Uterus (tissue), 4 donors: ENCODE measurements at places on chromosomes 1 and 21.

DNA sequence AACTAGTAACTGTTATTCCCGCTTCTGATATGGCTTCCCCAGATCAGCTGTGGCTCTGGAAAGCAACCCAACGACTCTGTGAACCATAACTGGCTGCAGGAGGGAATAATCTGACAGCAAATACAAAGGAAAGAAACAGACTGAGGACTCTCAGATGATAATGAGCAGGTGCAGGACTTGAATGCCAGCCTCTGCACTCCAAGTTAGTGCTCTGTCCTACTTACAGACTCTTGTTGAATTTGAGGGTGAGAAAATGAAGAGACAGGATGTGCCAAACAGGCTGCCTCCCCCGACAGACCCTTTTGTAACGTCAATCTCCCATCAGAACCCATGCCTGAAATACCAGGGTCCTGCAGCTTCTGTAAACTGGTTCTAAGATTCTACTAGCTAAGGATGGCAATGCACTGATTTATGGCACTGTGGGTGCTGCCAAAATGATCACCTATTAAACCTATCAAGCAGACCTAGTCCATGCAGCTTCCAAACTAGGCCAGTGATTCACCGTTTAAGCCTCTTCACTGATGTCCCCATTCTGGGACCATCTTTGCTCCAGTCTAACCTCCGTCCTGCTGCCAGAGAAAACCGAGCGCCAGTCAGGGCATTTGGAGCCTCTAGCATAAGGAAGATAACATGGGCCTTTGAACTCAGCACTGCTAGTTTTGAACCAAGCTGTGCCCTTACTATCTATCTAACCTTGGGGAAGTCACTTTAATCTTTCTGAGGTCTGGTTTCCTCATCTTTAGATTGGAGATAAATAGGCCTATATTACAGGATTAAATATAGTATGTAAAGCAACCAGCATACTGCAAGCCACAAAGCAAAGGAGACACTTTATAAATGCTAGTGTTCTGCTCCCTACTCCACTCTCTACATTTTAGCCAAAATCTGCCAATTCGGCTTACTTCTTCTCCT, 4.8 kb downstream of the MKNK1 start:
- no peak for DNase-seq

DNA sequence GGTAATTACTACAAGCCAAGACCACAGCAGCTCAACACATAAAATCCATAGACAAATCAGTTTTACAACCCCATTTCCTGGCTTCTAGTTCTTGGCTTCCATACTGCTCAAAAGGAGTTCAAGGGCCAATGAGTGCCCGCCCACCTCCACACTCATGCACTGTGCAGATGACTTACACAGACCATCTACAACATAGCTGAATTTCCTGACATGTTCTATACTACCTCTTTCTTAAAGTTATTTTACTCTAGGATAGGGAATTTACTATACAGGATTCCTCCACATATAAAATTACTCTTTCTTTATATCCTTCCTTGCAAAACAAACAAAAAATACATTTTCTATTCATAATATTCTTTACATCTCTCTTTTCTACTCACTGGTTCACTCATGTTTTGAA, 14.6 kb downstream of the BACE2 start:
- DNase-seq: no peak

DNA sequence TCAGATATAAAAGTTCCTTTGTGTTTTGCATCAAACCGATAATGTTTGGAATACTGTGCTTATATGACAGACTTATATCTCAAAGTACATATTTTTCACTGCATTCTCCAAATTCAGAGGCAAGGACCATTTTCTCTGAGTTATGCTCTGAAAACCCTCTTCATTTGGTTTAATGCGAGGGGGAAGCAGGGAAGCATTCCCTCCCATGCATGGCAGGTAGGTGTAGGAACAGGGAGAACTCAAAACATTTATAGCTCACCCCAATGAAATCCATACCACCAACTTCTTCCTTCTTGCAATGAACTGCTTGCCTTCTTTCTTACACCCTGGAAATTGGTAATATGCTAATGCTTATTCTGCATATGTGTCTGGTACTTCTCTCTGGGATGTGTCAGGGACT, 10.7 kb upstream of the ERICH3 start:
- no peak for DNase-seq

DNA sequence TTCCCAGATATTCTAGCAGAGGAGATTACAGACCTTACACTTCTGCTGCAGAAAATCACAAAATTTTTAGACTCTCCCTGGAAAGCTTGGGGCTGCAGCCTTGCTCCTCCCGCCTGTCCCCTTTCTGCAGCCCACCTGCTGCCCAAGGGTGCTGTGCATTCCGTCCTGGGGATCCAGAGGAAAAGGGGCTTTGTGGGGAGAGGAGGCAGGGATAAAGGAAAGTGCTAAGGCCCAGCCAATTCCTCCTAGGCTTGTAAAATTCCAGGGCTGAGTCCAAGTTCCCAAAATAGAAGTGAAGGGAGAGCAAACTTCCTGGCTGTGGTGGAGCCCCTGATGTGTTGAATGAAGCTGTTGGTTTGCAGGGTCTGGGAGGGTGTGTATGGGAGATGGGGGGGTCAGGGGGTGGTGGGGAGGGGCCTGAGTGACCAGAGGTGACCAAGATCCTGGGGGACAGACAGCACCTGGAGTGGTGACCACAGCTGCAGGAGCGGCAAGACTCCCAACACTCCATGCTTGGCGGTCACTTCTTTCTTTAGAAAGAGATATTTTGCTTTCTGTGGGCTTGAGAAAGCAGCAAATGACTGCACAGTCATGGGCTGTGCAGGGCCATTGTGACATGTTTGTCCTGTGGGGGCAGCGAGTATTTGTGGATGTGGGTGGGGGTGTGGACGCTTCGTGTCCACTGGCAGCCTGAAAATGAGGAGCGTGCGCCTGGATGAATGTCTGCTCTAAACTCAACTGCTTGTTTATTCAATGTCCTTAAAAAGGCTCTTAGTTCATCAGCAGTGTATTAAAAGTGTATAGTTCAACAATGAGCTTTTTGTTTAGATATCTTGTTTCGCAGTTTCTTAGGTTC, 68.4 kb downstream of the TLR5 start:
- no peak for DNase-seq

DNA sequence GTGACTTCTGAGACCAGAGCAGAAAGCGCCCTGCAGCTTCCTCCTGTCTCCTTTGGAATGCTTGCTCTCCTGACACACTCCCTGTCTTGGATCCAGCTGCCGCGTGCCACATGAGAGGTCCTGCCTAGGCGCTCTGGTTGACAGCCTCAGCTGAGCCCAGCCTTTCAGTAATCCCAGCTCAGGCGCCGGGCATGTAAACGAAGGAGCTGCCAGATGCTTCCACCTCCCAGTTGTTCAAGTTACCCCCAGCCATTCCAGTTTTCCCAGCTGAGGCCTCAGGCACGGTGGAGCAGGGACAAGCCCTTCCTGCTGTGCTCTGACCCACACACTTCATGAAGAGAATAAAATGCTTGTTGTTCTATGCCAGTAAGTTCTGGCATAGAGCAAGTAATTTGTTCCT, 14.3 kb upstream of the CD34 start:
- DNase-seq: no peak

GRCh38 chr1:117284399-117285215, 73.9 kb upstream of the VTCN1 start:
- DNase-seq: no peak

GRCh38 chr21:35924714-35925301, 135.5 kb downstream of the SETD4 start:
- no peak for DNase-seq

DNA sequence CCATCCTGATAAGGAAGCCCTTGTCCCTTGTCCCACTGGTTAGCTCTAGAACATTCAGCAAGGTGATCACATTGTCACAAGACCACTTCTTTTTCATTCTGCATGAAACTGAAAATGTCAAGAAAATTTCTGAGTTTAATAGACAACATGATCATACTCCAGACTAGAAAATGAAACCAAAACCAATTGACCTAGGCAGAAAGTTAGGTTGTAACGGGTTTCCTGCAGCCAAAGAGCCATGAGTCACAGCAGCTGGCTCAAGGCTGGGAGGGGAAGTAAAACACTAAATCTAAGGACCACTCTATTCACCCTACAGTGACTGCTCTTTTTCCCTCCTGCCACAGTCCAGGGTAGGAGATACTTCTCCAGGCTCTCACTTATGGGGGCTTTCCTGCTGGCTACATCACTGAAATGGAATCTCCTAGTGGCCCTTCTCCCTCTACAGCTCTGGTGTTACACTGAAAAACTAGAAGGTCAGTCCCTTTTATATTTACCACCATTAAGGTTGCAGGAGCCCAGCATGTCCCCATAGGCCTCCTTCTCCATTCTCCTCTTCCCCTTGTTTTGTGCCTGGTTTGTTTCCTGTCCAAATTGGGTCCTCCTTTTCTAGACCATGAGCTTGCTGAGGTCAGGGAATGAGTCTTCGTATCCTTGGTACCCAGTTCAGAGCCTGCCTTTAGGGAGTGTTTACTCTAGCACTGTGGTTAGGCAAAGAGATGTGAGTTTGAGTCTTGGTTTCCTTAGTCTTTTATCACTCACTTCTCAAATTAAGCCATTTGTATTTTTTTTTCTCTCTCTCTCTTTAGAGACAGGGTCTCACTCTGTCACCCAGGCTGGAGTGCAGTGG, 236.5 kb upstream of the JUN start:
- DNase-seq: peak; percentile 62

DNA sequence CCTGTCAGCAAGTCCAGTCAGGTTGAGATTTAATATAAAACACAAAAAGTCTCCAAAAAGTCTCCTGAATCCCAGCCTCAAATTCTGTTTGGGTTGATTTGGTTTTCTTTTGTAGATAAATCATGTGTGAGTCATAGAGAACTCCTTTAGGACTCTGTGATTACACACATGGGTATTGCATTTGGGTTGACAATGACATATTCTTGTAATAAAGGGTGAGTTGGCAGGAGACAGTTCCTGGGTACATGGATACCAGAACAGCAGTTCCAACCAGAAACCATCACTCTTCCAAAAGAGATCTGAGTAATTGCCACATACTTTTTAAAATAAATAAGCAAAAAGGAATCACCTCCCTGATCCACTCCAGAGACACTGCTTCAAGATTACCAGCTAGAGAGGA, 8.9 kb downstream of the CR2 start:
- DNase-seq: no peak

DNA sequence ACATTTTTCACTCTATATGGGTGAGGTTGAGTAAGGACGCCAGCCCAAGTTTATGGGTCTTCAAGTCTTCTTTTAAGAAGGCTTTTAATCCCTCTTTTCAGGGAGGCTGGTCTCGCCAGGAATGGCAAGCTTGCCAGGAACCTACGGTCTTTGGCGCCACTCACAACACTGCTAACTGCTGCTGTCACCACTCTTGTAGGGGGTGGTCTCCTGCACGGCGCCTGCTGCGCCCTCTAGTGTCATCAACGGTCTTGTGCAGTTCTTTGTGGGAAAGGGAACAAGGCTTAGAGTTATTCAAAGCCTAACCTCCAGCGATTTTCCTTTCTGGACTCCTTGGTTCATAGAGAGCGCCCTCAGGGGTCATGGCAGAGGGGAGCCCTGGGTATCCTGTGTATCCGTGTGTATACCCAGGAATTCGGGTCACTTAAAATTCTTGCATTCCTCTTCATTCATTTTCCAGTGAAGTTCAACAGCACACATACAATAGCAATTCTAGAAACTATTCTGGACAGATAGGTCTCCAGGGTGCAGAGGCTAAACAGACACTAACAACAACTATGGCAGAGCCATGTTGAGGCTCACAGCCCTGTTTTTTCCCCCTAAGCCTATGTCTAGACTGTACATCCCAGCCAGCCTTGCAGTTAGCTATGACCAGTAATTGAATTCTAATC, 392.8 kb upstream of the CAMK1G start:
- DNase-seq: no peak

- no peak for DNase-seq
These were observed 36.3 kb downstream of the DAP3 start for GRCh38 chr1:155725142-155725541.

GRCh38 chr1:110424699-110425611, 17.5 kb upstream of the LAMTOR5 start:
- DNase-seq: no peak

GRCh38 chr1:46180082-46180616, 3.9 kb upstream of the P3R3URF start:
- DNase-seq: no peak

DNA sequence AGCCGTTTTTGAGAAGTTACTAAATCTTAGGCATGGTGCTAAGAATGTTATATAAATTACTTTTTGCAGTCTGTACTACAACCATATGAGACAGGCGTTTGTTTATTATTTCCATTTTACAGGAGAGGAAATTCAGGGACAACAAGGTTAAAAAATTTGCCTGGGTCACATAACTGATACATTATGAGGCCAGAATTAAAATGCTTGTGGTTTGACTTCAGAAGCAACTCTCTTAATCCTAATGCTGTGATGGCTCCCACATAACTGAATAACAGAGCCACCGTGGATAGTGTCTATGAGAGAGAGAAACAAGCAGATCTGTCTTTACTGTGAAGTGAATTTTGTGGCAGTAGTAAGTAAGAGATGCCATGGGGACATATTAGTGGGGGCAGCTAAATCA, 184.9 kb downstream of the NCAM2 start:
- no peak for DNase-seq

- no peak for DNase-seq
These were observed 18.0 kb downstream of the OMA1 start for GRCh38 chr1:58528518-58528917.

DNA sequence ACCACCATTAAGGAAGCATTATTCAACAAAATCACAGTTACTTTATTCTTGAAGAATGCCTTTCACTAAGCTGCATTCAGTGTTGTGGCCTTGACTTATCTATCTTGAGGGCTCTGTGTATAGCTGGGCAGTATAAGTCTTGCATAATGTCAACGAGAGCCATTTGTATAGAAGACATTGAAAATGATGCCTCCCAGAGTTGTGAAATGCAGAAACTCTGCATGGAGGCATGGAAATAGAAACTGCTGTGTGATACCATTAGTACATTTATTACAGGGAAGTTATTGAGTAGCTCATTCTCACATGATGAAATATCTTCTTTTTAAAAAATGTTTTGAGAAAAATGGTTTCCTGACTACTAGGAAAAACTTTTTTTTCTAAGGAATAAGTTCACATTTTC, 111.4 kb upstream of the SNX7 start:
- no peak for DNase-seq

DNA sequence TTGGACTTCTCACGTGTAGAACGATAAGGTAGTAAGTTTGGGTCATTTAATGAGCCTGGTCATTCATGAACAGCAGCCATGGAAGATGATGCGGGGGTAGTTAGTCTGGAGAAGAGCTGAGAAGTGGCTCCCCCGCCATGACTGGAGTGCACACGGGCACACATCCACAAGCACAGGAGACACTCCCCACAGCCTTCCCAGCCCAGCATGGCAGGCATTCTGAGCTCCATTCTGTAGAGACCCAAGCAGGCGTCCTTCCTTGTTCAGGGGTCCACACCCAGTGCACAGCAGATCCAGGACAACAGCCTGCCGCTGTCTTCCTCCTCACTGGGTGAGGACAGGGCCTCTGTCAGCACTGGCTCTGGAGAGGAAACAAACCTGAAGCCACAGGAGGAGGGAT, 57.0 kb downstream of the SCCPDH start:
- no peak for DNase-seq

DNA sequence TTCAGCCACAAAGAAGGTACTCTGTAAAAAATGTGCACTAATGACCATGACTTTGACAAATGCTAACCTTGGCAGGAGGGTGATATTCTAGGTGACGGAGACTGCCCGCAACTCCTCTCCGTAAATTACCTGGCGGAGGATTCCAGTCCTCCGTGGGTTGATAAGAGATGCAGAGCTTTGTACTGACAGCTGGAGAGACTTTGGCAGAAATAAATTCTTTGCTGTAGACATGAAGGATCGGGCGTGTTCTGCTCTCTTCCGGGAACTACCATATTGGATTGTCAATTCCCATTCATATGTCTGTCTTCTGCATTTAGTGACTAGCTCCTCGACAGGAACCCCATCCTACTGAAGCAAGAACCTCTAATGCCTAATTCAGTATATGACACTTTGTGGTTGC, 158.3 kb upstream of the KAZN start:
- DNase-seq: no peak

GRCh38 chr1:6109688-6110087, 64.0 kb downstream of the KCNAB2 start:
- DNase-seq: no peak
